ENCODE measurements at places on chromosomes 2 and 18.
A peak's percentile ranks its signal among the peaks of the same experiment; 100 is the strongest.

- DNase-seq: no peak
Measured at GRCh38 chr2:178279142-178279541, 84.8 kb downstream of the OSBPL6 start.

DNA sequence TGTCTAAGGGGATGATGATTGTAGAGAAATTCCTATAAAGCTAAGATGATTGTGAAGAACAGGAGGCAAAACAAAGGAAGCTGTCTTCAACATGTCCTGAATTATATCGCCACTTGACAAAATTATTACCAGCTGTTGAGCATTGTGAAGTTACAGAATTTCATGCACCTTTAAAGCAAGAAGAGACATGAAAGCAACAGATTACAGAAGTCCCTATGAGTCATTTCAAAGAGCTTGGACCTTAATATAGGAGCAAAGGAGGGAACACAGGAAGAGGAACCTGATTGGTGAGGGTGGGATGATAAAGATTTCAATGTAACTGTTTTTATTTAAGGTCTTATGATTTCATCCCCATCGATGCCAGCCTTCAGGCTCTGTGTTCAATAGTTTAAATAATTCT, 526.9 kb upstream of the HNMT start:
- DNase-seq: no peak

DNA sequence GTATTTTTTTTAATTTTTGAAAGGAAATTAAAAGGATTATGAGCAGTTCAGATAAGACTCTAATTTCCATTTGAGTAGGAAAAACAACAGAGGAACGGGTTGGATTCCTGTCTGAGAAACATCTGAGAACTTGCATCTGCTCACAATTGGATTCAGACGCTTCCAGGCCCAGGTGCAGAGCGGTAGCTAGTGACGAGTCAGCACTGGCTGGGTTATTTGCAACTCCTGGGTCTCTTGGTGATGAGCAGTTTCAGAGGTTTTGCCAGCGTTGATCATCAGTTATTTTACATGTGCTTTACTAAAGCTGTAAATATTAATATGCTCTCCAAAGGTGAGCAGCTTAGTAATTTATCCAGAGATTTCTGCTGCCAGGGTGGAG, 39.1 kb upstream of the B3GNT7 start:
- DNase-seq: no peak

GRCh38 chr2:164642946-164643555, 21.8 kb upstream of the GRB14 start:
- DNase-seq: no peak

DNA sequence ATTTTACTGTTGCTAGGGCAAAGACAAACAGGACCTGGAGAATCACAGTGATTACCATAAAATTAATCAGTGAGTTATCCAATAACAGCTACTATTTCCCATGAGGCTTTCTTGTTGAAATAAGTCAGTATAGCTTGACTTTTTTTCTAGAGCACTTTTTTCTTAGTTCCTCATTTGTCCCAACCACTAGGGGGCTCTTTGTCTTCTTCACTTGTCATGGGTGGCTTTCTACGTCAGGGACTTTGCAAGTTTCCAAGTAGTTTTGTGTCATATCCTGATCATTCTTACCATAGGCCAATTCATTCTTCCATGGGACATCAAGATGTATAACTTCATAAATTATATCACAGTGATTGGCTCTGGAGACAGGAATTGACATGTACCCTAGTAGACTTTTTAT, 1019.6 kb upstream of the PIK3C3 start:
- DNase-seq: peak; percentile 40

DNA sequence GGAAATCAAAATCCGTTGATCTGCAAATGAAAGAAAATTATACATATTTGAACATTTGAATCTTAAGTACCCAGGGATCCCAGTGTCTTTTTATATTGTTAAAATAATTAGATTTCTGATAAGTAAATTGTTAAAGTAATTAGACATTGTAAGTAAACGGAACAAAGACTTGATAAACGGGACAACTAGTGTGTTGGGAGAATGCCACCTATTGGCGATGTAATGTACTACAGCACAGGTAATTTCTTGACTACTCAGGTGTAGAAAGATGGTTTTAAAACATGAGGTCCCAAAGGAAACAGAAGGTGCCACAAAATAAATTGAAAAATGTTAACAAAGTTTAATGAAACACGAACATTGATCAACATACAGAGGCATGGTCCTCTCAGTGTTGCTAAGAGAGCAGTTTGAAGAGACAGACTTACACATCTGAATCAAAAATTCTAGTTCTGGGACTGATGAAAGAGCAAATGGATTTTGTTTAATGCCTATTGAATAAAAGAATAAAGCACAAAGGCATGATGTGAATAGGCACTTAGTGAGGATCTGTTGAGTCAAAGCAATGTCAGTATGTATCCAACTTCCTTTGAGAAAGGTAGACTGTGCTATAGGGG, 103.4 kb upstream of the RASGRP3 start:
- DNase-seq: peak; percentile 43

DNA sequence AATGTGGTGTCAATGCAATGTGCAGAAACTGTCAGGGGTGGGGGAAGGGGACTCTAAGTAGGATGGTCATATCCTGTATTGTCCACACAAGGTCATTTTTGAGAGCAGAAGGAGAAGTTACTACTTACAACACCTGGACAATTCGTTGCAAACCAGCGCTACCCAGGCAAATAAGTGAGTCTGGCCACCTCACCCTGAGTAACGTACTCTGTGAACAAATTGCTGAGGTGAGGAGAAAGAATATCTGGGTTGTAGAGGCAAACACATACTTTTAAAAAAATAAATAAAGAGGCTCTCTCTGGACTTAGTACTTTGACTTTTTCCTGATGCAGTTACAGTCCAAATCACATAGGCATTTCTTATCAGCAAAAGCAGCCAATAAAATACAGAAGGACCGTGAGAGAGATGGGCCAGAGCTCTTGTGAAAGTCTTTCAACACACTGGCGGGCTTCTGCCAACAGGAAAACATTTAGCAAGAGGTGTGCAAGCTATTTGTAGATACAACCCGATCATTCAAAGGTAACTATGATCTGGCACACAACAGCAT, 268.2 kb upstream of the ID2 start:
- DNase-seq: peak; percentile 84

- peak; percentile 38 for DNase-seq
Measured at GRCh38 chr18:54149078-54149697, 75.3 kb downstream of the MBD2 start.

DNA sequence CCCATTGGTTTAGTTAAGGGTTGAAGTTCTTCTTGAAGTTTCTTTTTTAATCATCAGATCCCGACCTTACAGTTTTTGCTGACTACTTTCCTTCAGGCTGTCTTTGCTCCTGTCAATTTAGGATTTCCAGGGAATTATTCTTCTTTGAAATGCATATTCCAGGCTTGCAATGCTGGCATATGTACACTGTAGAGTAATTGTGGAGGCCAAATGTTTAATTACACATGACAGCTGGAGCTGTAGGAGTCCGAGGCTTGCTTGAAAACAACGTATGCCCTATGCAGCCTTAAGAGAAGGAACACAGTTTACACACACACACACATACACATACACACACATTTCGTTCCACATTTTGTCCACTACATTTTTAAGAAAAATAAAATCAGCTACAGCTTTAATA, 602.3 kb downstream of the TMEM182 start:
- DNase-seq: no peak

DNA sequence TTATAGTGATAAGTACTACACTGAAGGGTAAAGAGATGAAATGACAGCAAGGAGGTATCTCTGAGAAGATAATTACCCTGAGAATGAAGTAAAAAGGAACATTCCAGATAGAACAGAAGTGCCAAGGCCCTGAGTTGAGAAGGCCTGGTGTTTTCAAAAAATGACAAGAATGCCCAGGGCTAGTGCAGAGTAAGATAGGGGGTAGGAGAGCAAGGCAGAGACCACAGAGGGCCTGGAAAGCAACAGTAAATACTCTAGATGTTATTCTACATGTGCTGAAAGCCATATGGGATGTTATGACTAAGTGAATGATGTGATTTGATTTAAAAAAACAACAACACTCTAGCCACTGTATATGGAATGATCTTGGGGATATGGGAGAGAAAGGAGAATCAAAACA, 52.3 kb downstream of the BAZ2B start:
- DNase-seq: no peak

DNA sequence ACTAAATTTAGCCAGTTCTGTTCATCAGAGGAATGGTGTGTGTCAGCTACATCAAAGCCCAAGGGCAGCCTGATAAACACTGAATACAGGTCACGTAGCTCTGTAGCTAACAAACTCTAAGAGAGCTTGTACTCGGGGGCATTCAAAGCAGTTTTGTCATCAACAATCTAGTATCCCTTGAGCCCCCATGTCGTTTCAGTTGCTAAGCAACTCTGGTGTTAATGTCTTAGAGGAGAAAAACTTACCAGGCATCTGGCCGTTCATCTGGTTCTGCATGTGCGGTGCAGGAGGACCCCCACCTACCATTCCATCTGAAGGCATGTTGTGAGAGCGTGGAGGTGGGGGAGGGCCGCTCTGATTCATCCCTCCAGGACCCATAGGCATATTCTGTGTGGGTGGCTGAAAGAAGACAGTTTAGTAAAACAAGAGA, 33.1 kb downstream of the SS18 start:
- DNase-seq: no peak

- DNase-seq: no peak
Measured at GRCh38 chr2:188850786-188851185, 123.4 kb upstream of the COL3A1 start.

DNA sequence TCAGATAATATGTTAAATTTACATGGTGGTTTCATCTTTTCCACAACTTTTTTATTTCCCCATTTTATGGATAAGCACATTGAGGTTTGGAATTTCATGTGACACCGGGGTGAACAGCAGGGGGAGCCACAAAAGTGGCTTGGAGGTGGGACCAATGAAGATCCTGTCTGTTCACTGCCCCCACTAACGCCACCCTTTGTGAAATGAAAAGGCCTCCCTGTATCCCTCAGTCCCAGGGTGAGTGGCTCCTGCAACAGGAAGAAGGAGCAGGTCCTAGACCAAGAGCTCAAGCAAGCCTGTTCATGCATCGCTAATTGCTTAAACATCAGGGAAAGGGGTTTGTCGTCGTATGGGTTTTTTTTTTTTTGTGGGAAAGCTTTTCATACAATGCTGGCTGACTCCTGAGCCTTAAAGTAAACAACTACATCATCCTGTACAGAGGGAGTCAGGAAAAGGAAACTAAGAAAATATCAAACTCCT, 267.8 kb upstream of the EPAS1 start:
- no peak for DNase-seq

Data from suppressor macrophage (primary cell).